Glutamatergic neuron (in vitro differentiated cells): ENCODE measurements at places on chromosomes 5 and 9. TPM values are rescaled to one million over a fixed set of nuclear protein-coding genes. Genes with fewer than 3 reads are reported as not detected.

The ADGRD2 gene
- total RNA-seq = not detected

The FAM200C gene
- total RNA-seq = 5.1 TPM

The EIF4E1B gene
- not detected for total RNA-seq

The CENPH gene
- total RNA-seq = 9.5 TPM

The SLC1A1 gene
- total RNA-seq = 0.10 TPM

The ANKRD34B gene
- not detected for total RNA-seq

DNA sequence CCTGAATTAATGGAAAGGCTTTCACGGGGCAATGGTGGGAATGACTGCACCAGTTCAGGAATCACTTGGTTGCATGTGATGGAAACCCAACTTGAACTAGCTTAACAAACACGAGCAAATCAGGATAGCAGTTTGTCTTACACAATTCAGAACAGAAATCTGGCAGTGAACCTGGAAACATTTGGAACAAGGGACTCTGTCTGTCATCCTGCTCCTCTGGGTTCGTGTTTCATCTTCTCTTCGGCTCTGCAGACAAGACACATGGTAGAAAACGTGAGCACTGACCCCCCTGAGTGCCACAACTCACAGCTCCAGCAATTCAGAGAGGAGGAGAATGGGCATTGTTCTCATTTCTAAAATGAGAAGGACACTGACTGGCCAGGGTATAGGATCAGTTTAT, 218.1 kb upstream of the NREP start:
- no peaks in the 10 kb centered on the region for H3K27me3 ChIP-seq
- DNase-seq = no peak
- no peaks in the 10 kb centered on the region for H3K4me1 ChIP-seq
- H3K36me3 ChIP-seq = no peaks in the 10 kb centered on the region
- no peak overlapping the region for H3K27ac ChIP-seq

- H3K27me3 ChIP-seq = no peaks in the 10 kb centered on the region
- no peak overlapping the region for H3K27ac ChIP-seq
- no peak for DNase-seq
- no peaks in the 10 kb centered on the region for H3K4me1 ChIP-seq
Measured at GRCh38 chr5:159836691-159837090, 79.6 kb upstream of the ADRA1B start.

DNA sequence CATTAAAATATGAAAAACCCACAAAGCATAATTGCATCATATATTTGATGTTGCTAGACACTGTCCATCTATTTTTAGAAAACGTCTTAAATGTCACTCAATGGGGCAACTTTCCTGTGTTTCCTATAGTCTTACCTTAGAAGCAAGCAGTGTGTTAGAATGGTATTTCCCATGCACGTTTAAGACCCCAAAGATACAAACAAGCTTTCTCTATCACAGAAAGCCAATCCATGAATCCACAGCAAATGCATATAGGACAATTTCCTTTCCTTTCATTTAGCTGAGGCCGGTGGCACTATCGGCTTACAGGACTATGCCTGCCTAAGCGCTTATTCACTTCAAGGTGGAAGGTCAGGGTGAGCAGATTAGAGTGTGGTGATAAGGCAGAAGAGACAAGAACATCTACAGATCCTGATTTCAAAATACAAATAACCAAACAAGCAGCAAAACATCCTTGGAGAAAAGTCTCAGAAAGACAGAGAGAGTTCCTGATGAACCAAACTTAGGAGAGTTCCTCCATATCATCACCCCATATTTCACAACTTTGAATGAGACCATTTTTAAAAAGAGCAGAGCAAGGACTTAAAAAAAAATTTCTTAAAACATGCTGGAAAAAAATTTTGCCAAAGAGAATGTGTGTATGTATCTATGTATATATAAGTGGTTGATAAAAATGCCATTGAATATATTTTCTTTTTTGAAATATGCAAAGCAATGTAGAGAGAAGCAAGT, 57.2 kb downstream of the MEF2C start:
- no peak for DNase-seq
- H3K4me3 ChIP-seq = no peak overlapping the region
- peaks cover 29% of the 10 kb centered on the region for H3K4me1 ChIP-seq

DNA sequence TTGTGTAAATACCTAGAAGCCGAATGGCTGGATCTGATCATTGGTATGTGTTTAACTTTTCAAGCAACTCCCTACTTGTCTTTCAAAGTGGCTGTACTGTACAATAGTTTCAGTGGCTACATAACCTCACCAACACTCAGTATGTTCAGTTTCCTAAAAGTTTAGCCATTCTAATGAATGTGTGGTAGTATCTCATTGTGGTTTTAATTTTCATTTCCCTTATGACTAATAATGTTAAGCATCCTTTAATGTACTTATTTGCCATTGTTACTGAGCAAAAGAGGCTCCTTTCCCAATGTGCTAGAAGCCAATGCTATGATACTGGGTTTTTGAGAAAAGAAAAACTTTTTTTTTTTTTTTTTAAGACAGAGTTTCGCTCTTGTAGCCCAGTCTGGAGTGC, 27.8 kb upstream of the ALDOB start:
- no peak overlapping the region for H3K27ac ChIP-seq
- H3K27me3 ChIP-seq = peaks cover 2% of the 10 kb centered on the region
- H3K4me3 ChIP-seq = no peak overlapping the region
- DNase-seq = no peak
- no peaks in the 10 kb centered on the region for H3K36me3 ChIP-seq

DNA sequence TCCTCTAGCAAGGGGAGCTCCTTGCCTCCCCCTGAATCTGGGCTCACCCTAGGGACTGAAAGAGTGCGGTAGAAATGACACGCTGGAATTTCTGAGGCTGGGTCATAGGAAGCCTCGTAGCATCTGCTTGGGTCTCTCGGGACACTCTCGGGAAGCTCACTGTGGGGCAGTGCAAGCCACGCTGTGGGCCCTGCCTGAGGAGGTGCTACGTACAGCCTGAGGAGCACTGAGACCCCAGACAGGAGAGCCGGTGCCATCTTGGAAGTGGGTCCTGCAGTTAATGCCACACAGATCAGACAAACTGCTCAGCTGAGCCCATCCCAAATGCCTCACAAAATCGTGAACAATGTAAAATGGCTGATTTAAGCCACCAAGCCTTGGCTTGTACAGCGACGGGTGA, 1.8 kb downstream of the MRPL36 start:
- no peaks in the 10 kb centered on the region for H3K36me3 ChIP-seq
- peaks cover 5% of the 10 kb centered on the region for H3K27me3 ChIP-seq
- peaks cover 11% of the 10 kb centered on the region for H3K4me1 ChIP-seq
- no peak for DNase-seq
- no peak overlapping the region for H3K4me3 ChIP-seq
- no peak overlapping the region for H3K27ac ChIP-seq

- no peaks in the 10 kb centered on the region for H3K27me3 ChIP-seq
- H3K4me3 ChIP-seq = no peak overlapping the region
- no peak overlapping the region for H3K27ac ChIP-seq
- no peaks in the 10 kb centered on the region for H3K4me1 ChIP-seq
Measured at GRCh38 chr9:5671711-5672353, 42.9 kb downstream of the RIC1 start.

DNA sequence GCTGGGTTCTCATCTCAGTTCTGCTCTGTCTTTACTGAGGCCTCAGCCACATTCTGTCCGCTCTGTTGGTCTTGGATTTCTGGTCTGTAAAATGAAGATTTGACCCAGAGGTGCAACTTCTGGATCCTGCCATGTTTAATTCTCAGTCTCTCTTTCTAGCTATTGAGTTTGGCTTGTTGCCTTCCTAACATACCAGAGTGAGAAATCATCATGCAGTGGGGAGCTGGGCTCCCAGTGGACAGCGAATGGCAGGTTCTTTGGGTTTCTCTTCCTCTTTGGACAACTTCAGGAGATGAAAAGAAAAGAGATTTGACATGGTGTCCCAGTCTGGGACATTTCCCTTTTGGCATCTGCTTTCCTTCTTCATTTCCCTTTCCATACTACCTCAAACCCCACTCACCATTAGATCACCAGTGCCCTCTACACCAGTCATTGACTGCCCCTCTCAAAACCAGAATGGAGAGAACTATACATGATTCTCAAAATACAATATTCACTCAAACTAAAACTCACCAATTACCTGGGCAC, 334.7 kb downstream of the ACTL7B start:
- H3K27me3 ChIP-seq = no peaks in the 10 kb centered on the region
- no peaks in the 10 kb centered on the region for H3K4me1 ChIP-seq
- H3K36me3 ChIP-seq = no peaks in the 10 kb centered on the region
- H3K4me3 ChIP-seq = no peak overlapping the region
- H3K27ac ChIP-seq = no peak overlapping the region
- DNase-seq = no peak
